Foreskin keratinocyte (primary cell): ENCODE measurements at places on chromosomes 6 and 20. TPM values are rescaled to one million over a fixed set of nuclear protein-coding genes. Genes with fewer than 3 reads are reported as not detected.

The KIF25 gene
- not detected in 2 replicates for total RNA-seq

The HTR1B gene
- total RNA-seq: 1.4 and 1.6 TPM in 2 replicates

The APMAP gene
- 67.8 and 70.8 TPM in 2 replicates for total RNA-seq

GRCh38 chr6:159766906-159767305 is 5.1 kb downstream of the ACAT2 start:
- DNase-seq: no peak

GRCh38 chr6:25053875-25054371 is 118.2 kb upstream of the RIPOR2 start:
- DNase-seq: no peak

- DNase-seq: no peak
These were observed 16.7 kb downstream of the RPP21 start for GRCh38 chr6:30361661-30362060.

GRCh38 chr20:17343091-17343490 is 116.3 kb downstream of the PCSK2 start:
- no peak for DNase-seq
